Osteoblast (primary cell): ENCODE measurements at places on chromosomes 1 and 21.
A peak's percentile ranks its signal among the peaks of the same experiment; 100 is the strongest.

- H3K27me3 ChIP-seq, result no peaks in the 10 kb centered on the region
- H3K27ac ChIP-seq, result no peak overlapping the region
- no peak for DNase-seq
- H3K4me3 ChIP-seq, result no peak overlapping the region
Measured at GRCh38 chr1:101241485-101242225, 4.8 kb downstream of the S1PR1 start.

DNA sequence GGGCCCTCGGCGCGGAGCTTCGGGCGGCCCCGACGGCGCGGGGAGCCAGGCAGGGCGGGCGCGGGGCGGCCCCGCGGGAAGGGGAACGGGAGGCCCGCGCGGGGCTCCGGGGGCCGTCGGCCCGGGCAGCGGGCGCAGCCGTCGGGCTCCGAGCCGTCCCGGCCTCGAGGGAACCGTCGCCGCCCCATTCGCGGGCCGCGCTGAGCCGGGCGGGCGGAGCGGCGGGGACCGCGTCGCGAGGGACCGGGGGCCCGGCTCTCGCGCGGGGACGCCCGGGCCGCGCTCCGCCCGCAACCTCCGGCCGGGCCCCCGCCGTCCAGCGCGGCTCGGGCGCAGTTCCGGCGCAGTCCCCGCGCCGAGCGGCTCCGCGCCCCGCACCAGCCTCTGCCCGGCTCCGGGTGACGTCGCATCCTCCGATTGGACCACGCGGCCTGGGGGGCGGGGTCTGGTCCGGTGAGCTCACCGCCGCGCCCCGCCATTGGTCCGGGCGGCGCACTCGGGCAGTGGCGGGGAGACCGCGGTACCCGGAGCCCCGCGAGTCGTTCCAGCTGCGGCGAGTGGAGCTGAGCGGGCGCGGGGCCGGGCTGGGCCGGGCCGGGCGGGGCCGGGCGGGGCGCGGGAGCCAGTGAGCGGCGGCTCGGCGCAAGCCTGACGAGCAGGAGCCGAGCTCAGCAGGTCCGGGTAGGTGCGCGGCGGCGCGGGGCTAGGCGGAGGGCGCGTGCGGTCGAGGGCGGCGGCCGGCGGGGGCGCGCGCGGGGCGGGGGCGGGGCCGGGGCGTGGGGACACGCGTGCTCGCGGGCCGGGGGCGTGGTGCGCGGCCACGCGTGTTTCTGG is 66.7 kb upstream of the VAMP3 start:
- no peaks in the 10 kb centered on the region for H3K4me1 ChIP-seq
- H3K4me3 ChIP-seq, result no peak overlapping the region
- H3K27ac ChIP-seq, result no peak overlapping the region
- H3K27me3 ChIP-seq, result peaks cover 58% of the 10 kb centered on the region
- peak; percentile 100 for DNase-seq
- no peaks in the 10 kb centered on the region for H3K36me3 ChIP-seq

GRCh38 chr1:23889074-23889473 is 21.0 kb upstream of the FUCA1 start:
- peaks cover 11% of the 10 kb centered on the region for H3K27me3 ChIP-seq
- no peak for DNase-seq

DNA sequence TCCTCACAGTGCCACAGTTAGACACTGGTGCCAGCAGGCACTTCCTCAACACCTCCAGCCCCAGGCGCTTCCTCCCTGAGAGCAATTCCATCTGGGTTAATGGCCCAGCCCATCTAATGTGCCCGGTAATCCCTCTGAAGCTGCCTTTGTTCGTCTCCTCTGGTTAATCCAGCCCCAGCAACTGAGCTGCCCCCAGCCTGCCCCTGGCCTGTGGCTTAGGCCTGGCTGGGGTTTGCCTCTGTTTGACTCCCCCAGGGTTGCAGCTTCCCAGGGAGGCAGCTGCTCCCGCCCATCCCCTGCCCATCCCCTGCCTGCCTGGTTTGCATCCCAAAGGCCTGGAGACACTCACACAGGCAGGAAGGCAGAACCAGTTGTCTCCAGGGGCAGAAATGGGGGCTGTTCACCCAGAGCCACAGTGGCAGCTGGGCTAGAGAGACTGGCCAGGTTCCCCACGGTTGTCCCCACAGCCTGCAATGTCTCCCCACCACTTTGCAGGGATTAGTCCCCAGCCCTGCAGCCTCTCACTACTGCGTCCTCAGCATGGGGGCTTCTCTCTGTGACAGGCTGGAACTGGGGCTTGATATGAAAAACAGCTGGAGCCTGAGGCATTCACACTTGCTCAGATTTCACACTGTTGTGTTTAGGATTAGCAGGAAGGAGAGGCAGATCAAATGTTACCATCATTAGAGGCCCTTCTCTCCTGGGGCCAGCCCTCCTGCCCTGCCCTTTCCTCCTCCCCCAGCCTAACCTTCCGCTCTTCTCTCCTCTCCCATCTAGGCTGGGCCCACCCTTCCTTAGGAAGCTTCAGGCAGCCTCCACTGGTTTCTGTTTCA is 120.2 kb downstream of the TLR5 start:
- no peaks in the 10 kb centered on the region for H3K4me1 ChIP-seq
- peak; percentile 23 for DNase-seq
- H3K27ac ChIP-seq, result no peak overlapping the region
- H3K4me3 ChIP-seq, result no peak overlapping the region
- no peaks in the 10 kb centered on the region for H3K36me3 ChIP-seq

DNA sequence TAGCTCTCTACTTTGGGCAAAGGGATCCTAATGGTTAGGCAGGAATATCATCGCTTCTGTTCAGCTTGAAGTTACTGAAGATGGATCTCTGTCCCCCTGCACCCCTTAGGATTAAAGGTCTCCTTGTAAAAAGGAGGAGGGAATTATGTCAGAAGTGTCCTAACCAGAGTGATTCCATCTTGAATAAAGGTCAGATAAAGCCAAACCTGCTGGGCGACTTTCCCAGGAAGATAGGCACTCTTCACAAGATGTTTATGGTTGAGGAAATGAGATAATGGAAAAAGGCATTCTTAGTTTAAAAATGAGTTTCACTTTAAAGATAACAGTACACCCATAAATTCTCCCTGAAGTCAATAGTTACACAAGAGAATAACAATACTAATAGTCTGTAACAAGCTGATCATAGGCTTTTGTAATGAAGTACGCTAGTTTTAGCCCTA is 1.7 kb upstream of the NENF start:
- H3K4me1 ChIP-seq, result peaks cover 8% of the 10 kb centered on the region
- no peak overlapping the region for H3K4me3 ChIP-seq
- H3K27ac ChIP-seq, result no peak overlapping the region
- peaks cover 5% of the 10 kb centered on the region for H3K27me3 ChIP-seq
- H3K36me3 ChIP-seq, result no peaks in the 10 kb centered on the region
- DNase-seq, result no peak

DNA sequence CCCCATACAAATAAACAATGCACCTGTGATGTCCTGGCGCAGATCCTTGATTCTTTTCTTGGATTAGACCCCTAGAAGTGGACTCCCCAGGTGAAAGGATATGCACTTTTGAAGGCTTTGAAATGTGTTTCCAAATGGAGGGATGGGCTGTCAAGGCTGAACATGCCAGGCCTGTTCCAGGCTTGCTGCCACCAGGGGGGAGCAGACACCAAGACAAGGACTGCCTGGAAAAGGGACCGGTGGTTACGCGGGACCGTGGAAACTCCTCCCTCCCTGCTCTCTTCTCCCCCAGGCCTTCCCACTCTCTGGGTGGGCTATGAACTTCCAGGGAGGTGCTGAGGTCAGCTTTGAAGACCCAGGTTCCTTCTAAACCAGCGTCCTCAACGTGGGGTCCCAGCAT is 12.7 kb downstream of the C1QB start:
- H3K36me3 ChIP-seq, result no peaks in the 10 kb centered on the region
- peak; percentile 76 for DNase-seq
- peaks cover 30% of the 10 kb centered on the region for H3K27me3 ChIP-seq
- H3K4me3 ChIP-seq, result no peak overlapping the region

- no peak overlapping the region for H3K4me3 ChIP-seq
- H3K4me1 ChIP-seq, result peaks cover 26% of the 10 kb centered on the region
- H3K36me3 ChIP-seq, result peaks cover 81% of the 10 kb centered on the region
- no peak overlapping the region for H3K27ac ChIP-seq
- DNase-seq, result no peak
- H3K27me3 ChIP-seq, result no peaks in the 10 kb centered on the region
Measured at GRCh38 chr1:201783572-201783971, 45.4 kb upstream of the IPO9 start.

DNA sequence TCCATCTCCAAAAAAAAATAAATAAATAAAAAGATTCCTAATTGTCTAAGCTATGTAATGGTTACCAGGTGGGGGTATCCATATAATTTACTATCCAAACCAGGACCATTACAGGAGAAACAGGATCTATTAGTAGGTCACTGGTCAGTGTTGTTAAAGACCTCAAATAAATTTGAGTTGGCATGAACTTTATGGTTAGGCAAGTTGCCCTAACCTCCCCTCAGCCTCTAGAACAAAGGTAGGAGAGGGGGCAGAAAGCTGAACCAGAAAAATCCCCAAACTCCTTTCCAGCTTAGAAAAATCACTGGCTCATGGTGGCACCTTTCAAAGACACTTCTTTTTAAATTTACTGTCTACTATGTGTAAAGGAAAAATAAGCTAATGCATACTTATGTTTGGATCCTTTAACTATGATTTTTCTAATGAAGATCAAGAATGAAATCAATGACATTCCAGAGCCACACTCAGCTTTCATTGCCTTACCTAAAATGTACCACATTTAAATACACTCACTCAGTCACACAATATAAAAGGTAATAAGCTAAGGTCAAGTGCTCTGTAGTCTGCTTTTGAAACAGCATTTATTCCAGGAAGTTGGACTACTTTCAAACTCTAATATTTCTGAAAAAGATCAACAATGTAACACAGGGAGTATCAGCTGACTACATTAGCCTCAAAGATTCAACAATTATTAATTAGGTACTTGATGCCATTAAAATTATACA is 13.8 kb downstream of the EIF4G3 start:
- H3K27me3 ChIP-seq, result no peaks in the 10 kb centered on the region
- no peak overlapping the region for H3K4me3 ChIP-seq
- H3K36me3 ChIP-seq, result peaks cover 10% of the 10 kb centered on the region
- peaks cover 5% of the 10 kb centered on the region for H3K4me1 ChIP-seq

DNA sequence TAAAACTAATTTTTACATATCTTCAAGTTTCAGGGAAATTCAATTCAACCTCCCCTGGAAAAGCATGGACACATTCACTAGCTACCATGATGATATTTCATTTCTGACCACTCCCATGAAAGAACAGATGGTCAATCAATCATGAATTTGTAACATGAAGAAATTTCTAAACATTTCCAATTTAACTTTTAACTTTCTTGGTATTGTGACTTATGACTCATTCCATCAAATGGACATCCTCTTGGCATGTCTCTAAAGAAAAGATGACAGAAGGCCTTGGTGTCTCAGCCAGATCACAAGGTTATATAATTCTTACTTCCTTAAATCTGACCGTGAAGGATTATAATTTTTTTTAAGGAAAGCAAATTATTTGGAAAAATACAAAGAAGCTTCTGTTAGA is 10.5 kb upstream of the MCOLN3 start:
- H3K36me3 ChIP-seq, result no peaks in the 10 kb centered on the region
- peaks cover 13% of the 10 kb centered on the region for H3K4me1 ChIP-seq
- DNase-seq, result no peak

DNA sequence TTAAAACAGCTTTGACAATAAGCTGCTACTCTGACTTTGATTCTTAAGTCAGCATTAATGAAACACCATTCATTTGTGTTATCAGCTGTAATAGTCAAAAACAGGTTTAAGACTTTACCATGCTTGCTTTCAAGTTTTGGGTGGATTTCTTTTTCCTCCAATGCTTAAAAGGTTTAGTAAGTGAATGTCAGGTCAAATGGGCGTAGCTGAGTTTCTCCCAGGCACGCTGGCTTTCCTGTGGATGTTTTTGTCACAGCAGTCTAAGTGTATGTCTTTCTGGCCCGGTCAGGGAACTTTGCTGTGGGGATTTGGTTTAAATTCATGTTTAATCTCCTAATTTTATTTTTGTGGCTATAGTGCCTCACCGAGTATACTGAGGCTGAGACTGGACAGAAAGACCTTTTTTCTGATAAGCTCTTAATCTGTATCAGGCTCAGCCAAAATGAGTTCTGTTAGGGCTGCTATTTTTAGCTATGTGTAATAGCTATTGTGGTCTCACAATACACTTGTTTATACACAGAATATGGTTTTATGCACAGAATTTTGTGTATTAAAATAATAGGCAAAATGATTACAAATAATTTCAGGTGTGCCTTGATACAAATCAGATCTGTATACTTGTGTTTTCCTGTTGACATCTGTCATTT is 292.8 kb downstream of the DISC1 start:
- H3K36me3 ChIP-seq, result no peaks in the 10 kb centered on the region
- DNase-seq, result no peak
- H3K4me1 ChIP-seq, result peaks cover 10% of the 10 kb centered on the region
- no peak overlapping the region for H3K4me3 ChIP-seq
- no peak overlapping the region for H3K27ac ChIP-seq
- no peaks in the 10 kb centered on the region for H3K27me3 ChIP-seq

GRCh38 chr1:243903895-243904294 is 53.9 kb upstream of the AKT3 start:
- H3K4me1 ChIP-seq, result no peaks in the 10 kb centered on the region
- H3K27ac ChIP-seq, result no peak overlapping the region
- H3K27me3 ChIP-seq, result peaks cover 28% of the 10 kb centered on the region
- H3K4me3 ChIP-seq, result no peak overlapping the region
- DNase-seq, result no peak

GRCh38 chr1:232416026-232416568 is 213.8 kb downstream of the SIPA1L2 start:
- H3K4me3 ChIP-seq, result peak overlapping the region; percentile 42
- no peak overlapping the region for H3K27ac ChIP-seq
- peaks cover 4% of the 10 kb centered on the region for H3K4me1 ChIP-seq
- DNase-seq, result peak; percentile 75
- H3K27me3 ChIP-seq, result no peaks in the 10 kb centered on the region
- H3K36me3 ChIP-seq, result no peaks in the 10 kb centered on the region

- H3K4me3 ChIP-seq, result peak overlapping the region; percentile 26
- H3K4me1 ChIP-seq, result peaks cover 13% of the 10 kb centered on the region
- H3K27ac ChIP-seq, result no peak overlapping the region
Measured at GRCh38 chr1:211735208-211736170, 60.1 kb upstream of the NEK2 start.

GRCh38 chr1:1550591-1551432 is 10.4 kb upstream of the TMEM240 start:
- peak overlapping the region; percentile 17 for H3K27ac ChIP-seq
- DNase-seq, result peak; percentile 95
- H3K27me3 ChIP-seq, result no peaks in the 10 kb centered on the region
- H3K4me3 ChIP-seq, result no peak overlapping the region
- peaks cover 11% of the 10 kb centered on the region for H3K4me1 ChIP-seq

GRCh38 chr1:76035053-76035452 is 39.5 kb upstream of the ST6GALNAC3 start:
- H3K27ac ChIP-seq, result no peak overlapping the region
- no peaks in the 10 kb centered on the region for H3K4me1 ChIP-seq
- no peaks in the 10 kb centered on the region for H3K27me3 ChIP-seq

- peaks cover 14% of the 10 kb centered on the region for H3K4me1 ChIP-seq
- no peak for DNase-seq
- H3K36me3 ChIP-seq, result peaks cover 80% of the 10 kb centered on the region
- no peak overlapping the region for H3K27ac ChIP-seq
- no peaks in the 10 kb centered on the region for H3K27me3 ChIP-seq
Measured at GRCh38 chr1:182845894-182846293, 6.7 kb downstream of the DHX9 start.

DNA sequence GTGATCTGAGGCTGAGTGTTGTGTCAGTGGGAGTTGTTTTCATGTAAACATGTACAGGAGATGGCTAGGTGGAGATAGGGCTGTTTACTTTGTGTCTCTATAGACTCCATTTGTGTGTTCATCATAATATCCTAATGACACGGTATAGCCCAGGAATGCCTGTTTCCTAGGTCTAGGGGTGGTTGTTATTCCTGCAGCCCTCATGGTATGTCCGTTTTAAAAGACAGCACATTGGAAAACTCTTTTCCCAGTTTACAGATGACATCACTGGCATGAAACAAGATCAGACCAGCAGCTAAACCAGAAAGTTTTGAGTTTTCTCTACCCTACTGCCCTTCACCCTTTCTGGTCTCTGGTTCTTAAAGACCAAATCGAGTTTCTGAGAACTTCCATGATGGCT is 227.3 kb upstream of the TMEM51 start:
- no peaks in the 10 kb centered on the region for H3K36me3 ChIP-seq
- H3K27me3 ChIP-seq, result no peaks in the 10 kb centered on the region
- H3K27ac ChIP-seq, result peak overlapping the region; percentile 67
- peaks cover 27% of the 10 kb centered on the region for H3K4me1 ChIP-seq
